ENCODE measurements at places on chromosomes 16 and 17.

- no peak for DNase-seq
These were observed 3.2 kb downstream of the SOST start for GRCh38 chr17:43755389-43755875.

DNA sequence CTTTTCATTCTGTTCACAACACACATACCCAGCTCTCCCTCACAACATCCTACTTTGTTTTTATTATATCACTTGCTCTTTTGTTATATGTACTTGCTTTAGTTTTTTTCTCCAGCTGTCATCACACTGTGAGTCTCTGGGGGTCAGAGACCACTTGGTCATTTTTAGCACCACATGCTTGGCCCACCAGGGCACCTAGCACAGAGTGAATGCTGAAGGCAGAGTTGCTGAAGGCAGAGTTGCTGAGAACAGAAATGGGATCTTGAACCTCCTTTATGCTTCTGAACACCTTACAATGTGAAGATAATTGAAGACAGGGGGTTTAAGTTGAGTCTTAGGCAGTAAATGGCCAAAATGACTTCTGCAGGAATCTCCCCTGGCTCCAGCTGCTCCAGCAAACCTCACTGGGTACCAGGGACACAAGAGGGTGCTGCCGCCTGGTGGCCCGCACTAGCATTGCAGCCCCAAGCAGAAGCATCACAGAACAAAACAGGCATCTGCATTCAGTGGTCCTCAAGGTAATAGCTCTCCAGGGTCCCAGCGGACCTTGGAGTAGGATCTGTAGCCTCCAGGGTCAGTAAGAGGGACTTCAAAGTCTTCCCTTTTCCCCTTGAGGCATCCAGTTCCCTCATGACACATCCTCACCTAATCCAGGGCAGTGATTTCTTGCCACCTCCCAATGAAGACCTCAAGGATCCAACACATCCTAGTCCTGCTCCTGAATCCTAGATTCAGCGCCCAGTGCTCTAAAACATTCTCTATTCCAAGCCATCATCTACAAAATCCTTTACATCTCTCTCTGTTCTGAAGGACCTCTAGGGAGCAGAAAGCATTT, 1972.6 kb downstream of the TP53TG3F start:
- no peak for DNase-seq

GRCh38 chr16:50373780-50374179, 5.0 kb upstream of the BRD7 start:
- no peak for DNase-seq

- DNase-seq = no peak
These were observed 1.2 kb upstream of the AMFR start for GRCh38 chr16:56426585-56426984.

DNA sequence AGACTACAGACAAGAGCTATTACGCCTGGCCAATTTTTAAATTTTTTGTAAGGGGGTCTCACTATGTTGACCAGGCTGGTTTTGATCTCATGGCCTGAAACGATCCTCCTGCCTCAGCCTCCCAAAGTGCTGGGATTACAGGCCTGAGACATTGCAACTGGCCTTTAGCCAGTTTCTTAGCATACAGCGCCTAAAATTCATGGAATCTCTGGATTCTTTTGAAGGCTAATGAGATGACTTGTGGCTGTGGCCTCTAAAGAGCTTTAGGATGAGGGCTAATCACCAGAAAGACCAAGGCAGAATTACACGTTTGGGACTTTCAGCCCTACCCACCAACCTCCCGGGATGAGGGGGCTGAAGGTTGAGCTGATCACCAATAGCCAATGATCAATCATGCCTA, 34.6 kb downstream of the AKAP10 start:
- no peak for DNase-seq

DNA sequence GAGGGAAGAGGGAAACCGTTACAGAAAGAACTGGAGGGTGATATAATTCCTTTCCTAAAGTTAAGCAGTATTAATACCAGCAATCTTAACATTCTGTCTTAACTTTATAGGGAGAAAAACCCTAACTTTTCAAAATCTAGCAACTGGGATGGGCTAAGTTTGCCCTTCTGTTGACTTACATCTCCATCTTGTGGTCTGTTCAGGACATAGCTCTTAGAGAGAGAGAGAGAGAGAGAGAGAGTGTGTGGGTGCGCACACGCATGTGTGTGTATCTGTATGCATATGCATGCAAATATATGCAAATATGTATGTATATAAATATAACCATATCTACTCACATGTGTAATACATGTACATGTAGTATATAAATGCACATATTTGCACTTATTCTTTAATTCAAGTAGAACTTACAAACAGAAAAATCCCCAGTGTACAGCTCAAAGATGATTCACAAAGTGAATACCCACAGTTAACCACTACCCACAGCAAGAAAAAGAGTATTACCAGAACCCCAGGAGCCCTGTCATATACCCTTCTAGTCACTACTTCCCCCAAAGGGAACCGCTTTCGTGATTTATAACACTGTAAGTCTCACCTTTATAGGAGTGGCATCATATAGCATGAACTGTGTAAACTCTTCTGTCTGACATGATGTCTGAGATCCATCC, 46.5 kb downstream of the STX8 start:
- no peak for DNase-seq

- DNase-seq = no peak
These were observed 54.0 kb upstream of the ZNF750 start for GRCh38 chr17:82893779-82894178.

DNA sequence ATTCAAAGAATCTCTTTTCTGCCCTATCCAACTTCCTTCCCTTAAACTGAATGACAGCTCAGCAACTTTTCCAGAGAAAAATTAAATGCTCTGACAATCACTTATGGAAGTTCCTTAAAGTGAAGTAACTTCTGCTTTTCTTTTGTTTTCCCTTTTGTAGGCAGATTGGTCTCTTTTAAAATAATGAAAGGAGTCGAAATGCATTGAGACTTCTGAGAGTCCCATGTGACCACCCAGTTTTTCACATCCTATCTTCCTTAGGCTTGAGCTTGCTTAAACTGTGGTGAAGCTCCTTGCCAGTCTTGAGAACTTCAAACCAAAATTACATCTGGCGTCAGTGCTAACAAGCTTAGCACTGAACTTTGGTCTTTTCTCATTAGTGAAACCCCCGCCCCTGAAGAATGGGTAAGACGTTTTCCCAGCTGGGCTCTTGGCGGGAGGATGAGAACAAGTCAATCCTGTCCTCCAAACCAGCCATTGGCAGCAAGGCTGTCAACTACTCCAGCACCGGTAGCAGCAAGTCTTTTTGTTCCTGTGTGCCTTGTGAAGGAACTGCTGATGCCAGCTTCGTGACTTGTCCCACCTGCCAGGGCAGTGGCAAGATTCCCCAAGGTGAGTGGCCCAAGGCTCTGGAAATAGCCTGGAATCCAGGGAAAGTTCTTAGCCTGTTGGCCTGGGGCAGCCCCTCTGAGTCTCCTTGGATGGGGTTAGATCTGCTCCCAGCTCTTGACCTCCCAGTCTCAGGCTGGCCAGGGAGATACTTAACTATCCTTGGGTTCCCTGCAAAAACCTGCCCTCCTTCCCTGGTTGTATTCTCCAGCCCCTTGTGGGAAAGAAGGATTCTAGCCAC, 1.2 kb downstream of the TMEM106A start:
- DNase-seq = no peak

- DNase-seq = no peak
These were observed 20.3 kb downstream of the MSI2 start for GRCh38 chr17:57276621-57277020.

GRCh38 chr17:10603931-10604330, 53.2 kb downstream of the MYH3 start:
- no peak for DNase-seq

- DNase-seq = no peak
These were observed 9.6 kb upstream of the ZFHX3 start for GRCh38 chr16:73057291-73058210.

DNA sequence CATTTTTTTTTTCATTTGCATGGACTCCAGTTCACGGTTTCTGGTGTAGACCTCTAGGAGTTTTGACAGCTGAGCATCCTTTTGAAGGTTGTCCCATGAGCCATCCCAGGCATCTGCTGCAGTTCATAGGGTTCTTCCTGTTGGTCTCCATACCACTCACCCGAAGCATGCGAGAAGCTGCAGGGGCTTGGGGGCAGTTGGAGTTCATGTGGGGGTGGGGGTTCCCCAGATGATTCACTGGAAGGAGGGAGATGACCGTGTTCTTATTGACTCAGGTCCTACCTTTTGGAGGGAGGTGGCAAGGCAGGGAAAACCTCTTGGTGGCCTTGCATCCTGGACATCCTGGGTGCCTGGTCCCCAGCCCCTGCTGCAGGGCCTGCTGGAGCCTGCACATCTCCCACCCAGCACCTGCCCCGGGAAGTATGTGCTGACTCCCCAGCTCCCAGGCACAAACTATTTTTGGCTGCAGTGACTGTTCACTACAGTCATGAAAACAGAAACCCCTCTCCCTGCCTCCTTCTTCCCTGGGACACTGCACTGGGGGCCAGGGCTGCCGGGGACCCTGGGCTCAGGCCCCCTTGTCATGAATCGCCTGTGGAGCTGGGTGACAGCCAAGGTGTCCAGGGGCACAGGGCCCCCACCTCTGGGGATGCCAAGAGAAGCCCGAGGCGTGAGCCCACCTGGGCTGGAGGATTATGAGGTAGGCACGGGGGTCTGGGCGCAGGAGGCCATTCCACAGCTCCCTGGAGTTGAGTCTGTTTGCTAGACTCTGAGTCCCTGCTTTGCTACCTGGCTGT, 64.9 kb upstream of the LGALS9 start:
- DNase-seq = no peak

All from activated CD8-positive, alpha-beta memory T cell treated with anti-CD3 and anti-CD28 coated beads, Interleukin-2, amount 50 U/mL, for 4 hours (primary cell).